ENCODE measurements at places on chromosomes 4 and X. TPM values are rescaled to one million over a fixed set of nuclear protein-coding genes. Genes with fewer than 3 reads are reported as not detected.

APEX2 gene
- 33.5 TPM for total RNA-seq

ABRAXAS1 gene
- 7.4 TPM for total RNA-seq

ETDA gene
- not detected for total RNA-seq

TMEM271 gene
- not detected for total RNA-seq

REELD1 gene
- not detected for total RNA-seq

HS3ST1 gene
- total RNA-seq = 0.30 TPM

TKTL2 gene
- total RNA-seq = not detected

SLC9A7 gene
- 15.6 TPM for total RNA-seq

MAP3K15 gene
- total RNA-seq = 2.0 TPM

ABLIM2 gene
- total RNA-seq = 0.39 TPM

RHOXF2B gene
- not detected for total RNA-seq

CENPI gene
- 8.9 TPM for total RNA-seq

CDX4 gene
- not detected for total RNA-seq

MAGEA8 gene
- total RNA-seq = not detected

STK32B gene
- total RNA-seq = 22.9 TPM

HMX1 gene
- 0.13 TPM for total RNA-seq

FAM200B gene
- total RNA-seq = 33.8 TPM

TCEAL9 gene
- 86.2 TPM for total RNA-seq

EPHA5 gene
- total RNA-seq = 0.62 TPM

ZNF732 gene
- not detected for total RNA-seq

MAGED4 gene
- total RNA-seq = 7.2 TPM

UGT2B15 gene
- 0.06 TPM for total RNA-seq

TMEM144 gene
- total RNA-seq = 4.6 TPM

ZMAT1 gene
- total RNA-seq = 0.03 TPM

LAMP2 gene
- 85.9 TPM for total RNA-seq

MAGEB17 gene
- total RNA-seq = not detected

PF4V1 gene
- total RNA-seq = not detected

CNKSR2 gene
- 3.7 TPM for total RNA-seq

ATP2B3 gene
- total RNA-seq = 0.10 TPM

GPR50 gene
- total RNA-seq = 0.19 TPM

SPANXB1 gene
- total RNA-seq = 2.6 TPM

IBSP gene
- not detected for total RNA-seq

TASL gene
- not detected for total RNA-seq

SPOCK3 gene
- total RNA-seq = 0.10 TPM

TRPC3 gene
- 0.04 TPM for total RNA-seq

CCNB3 gene
- total RNA-seq = 0.60 TPM

ATOH1 gene
- total RNA-seq = not detected

All from A549 treated with DMSO at 1 μM for 4 hours (cell line).